Naive B cell (primary cell): ENCODE measurements at places on chromosomes 16 and 17.

- DNase-seq: no peak
Observed at GRCh38 chr16:62913924-62914323, 877.7 kb upstream of the CDH8 start.

- DNase-seq: no peak
Observed at GRCh38 chr16:10150906-10151305, 31.3 kb downstream of the GRIN2A start.

DNA sequence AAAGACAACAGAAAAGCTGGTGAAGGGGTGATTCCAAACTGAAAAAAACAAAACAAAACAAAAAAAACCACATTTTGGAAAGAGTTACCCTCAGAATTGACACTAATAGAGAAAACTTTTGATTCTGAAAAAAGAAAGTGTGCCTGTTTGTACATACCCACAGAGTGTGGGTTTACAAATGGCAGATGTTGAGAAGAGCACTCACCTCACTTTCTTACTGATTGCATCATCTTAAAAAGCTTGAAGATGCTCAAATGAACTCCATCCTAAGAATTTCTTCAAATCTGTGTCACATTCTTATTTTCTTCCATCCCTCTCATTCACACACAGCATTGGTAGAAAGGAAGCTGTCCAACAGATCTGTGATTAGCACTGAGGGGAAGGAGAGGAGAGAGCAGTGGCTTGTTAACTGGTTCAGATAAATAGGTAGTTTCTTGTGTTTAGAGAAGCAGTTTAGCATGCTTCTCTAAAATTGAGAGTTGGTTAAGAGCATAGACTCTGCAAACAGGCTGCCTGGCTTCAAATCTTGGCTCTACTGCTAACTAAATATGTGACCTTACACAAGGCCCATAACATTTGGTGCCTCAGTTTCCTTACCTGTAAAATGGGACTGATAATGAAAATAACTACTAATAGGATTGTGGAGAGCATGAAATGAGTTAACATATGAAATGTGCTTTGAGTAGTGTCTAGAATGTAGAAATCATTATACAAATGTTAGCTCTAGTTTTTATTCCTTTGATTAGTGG is 6.9 kb downstream of the GNAO1 start:
- no peak for DNase-seq

DNA sequence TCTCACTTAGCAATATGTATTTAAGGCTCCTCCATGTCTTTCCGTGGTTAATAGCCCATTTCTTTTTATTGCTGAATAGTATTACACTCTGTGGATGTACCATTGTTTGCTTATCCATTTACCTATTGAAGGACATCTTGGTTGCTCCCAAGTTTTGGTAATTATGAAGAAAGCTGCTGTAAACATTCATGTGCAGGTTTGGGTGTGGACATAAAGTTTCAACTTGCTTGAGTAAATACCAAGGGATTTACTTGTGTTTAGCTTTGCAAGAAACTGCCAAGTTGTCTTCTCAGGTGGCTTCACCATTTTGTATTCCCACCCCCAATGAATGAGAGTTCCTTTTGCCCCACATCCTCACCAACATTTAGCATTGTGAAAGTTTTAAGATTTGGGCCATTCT is 9.5 kb downstream of the LRRC36 start:
- DNase-seq: no peak

DNA sequence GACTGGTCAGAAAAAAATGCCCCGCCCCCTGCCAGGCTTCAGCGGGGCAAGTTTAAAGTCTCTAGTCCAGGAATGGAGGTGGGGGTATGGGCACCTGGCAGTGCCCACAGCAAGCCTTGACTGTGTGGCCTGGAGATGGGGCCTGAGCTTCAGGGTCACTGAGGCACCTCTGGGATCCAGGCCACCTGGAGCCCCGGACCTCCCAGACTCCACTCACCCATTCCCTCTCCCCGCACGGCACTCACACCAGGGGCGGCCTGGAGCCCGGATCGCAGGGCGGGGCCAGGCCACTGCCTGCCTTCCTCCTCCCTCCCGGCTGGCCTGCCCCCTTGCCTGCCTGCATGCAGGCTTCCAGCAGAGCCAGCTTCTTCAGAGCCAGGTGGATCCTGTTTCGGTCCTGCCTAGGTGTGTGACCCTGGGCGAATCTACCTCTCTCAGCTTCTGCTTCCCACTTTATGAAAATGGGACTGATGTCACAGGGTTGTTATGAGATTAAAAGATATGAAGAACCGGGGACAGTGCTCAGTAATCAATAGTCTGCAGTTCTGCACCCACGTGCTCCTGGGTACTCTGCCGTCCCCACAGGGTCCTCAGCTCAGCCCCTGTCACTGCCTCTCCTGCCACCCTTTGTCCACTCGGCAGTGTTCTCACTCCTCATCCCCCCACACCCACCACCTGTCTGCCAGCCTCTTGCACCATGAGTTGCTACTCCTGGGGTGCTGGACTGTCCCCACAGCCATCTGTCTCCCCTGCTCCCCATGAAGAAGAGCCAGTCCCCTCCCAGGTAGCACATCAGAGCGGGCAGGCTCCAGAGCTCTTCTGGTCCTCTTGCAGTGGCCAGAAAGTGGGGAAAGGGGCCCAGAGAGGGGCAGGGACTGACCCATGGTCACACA is 1.2 kb upstream of the TCAP start:
- DNase-seq: no peak

DNA sequence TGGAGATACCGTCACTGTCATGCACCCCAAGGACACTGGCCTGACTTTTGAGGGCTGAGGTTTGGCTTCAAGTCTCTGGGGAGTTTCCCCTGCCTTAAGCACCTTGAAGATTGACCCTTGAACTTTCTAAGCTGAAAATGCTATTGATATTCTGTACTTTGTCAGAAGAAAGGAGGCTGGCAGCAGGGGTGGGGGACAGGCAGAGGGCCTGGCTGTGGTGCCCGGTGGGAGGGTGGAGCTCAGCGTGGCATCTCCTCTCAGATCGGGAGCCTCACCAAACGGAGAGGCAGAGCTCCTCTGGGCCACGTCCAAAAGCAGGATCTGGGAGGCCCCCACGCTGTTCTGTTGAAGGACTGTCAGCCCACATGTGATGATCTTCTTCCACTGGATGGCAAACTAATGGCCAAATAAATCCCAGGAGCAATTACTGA is 305.2 kb upstream of the IRX3 start:
- no peak for DNase-seq

DNA sequence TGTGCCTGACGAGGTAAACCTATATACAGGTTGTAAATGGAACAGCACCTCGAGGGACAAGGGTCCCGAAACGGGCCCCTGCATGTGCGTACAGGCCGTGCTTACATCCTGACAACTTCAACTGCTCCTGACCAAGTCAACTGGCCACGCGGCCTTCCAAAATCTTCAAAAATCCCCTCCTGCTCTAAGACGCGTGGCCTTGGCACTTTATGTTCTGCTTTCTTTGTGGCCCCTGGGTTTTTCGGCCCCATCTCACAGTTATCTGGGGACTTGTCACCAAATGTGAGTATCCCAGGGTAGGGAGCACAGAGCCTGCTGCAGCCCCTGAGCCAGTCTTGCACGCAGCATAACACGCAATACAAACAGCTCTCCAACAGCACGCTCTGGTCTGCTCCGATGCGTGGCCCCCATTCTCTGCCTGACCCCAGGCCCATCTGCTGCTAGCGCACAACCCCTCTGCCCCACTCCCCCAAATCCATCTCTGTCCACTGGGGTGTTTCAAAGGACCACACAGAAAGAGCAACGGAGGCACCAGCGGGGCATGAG is 659 bp downstream of the RPH3AL start:
- DNase-seq: no peak

DNA sequence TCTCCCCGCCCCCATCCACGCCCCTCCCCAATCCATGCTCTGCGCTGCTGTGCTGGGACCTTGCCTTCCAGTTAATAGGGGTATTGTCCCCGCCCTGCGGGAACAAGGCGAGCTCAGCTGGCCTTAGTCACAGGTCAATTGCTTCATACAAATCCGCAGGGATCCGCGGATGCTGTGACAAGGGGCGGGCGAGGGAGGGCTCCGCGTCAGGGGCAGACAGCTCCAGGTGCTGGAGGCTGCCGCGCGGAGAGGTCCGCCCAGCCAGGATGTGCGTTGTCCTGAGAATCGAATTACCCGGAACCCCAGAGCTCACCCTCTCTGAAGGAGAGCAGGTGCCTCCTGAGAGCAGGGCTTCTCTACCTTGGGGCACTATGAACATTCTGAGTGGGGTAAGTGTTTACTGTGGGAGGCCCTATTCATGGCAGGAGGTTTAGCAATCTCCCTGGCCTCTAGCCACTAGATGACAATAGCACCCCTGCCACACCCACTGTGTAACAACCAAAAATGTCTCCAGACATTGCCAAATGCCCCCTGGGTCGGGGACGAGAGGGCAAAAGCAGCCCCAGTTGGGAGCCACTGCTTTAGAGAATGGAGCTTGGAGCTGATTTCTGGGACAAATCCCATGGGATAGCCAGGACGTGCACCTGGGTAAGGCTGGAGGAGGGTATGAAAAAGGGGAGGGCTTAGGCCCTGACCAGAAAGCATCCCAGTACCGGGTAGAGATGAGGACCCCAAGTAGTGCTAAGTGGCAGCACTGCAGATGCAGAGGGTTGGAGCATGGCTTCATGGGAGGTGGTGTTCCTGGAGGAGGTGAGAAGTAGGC is 138.2 kb downstream of the CYLD start:
- DNase-seq: no peak

DNA sequence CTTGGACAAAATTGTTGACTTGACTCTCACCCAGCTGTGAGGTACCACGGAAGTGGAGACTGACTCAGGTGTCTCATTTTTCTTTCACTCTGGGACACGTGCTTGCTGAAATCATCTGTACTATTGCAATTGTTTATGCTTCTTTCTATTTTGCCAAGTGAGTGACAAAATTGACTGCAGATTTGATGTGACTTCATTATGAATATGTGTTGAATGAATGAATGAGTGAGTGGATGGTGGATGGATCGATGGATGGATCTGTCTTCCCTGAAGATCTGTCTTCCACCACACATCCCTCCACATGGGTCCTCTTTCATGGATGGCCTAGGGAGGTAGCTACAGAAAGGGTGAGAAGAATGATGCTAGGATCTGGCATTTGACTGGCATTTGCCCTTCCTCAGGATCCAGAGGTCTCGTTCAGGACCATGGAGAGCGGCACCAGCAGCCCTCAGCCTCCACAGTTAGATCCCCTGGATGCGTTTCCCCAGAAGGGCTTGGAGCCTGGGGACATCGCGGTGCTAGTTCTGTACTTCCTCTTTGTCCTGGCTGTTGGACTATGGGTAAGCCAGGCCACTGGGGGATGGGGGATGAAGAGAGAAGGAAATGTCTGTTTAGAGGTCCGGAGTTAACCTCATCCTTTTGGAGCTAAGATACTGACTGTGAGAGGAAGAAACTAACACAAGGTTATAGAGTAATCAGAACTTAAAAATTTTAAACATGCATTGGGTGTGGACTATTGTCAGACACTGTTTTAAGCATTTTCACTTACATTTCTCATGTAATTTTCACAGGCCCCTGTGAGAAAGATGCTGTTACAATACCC is 12.7 kb downstream of the SLC5A11 start:
- DNase-seq: peak; percentile 18

GRCh38 chr16:88977018-88977811 is at the start of gene CBFA2T3:
CBFA2T3 (minus strand) TSS chr16:88977207; CDS start chr16:88976807, 400 bp downstream.
- DNase-seq: peak; percentile 71

GRCh38 chr17:39174920-39175694 is 9.1 kb upstream of the ARL5C start:
- peak; percentile 66 for DNase-seq

- DNase-seq: no peak
Observed at GRCh38 chr16:10638101-10638500, 56.6 kb downstream of the TEKT5 start.

- no peak for DNase-seq
Observed at GRCh38 chr17:31273516-31273915, 23.5 kb downstream of the OMG start.
